ENCODE measurements at places on chromosomes 12 and 14.

DNA sequence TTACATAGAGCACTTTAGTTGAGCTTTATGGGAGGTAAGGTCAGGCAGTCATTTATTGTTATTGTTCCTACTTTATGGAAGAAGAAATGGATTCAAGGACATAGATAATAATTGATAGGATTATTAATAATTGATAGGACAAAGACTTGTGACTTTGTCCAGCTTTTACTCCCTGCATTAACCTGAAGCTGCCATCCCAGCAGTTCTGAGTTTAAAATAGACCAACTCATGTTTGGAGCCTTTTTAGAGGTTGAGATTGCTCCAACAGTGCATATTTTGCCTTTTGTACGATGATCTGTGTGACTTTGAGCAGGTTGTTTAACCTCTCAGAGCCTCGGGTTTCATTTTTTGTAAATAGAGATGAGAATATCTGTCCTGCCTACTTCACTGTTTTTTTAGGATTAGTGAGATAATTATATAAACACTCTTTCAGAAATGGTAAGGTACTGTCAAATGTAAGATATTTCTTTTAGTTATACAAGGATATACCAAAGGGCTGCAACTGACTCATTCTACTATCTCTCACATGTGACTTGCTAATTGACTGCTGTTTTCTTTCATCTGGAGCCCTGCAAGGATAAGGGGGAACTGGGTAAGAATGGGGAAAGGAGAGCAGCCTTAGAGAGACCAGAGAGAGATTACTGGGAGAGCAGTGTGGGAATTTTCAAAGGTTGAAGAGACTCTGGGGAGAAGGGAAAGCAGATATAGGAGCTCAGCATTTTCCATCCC lies 15.3 kb downstream of the WDR20 start:
- H3K4me3 ChIP-seq = no peak overlapping the region
- peaks cover 46% of the 10 kb centered on the region for H3K4me1 ChIP-seq
- H3K27ac ChIP-seq = peak overlapping the region; percentile 75
- peak; percentile 85 for DNase-seq

GRCh38 chr12:6083601-6084000 lies 40.9 kb downstream of the VWF start:
- no peaks in the 10 kb centered on the region for H3K27me3 ChIP-seq
- H3K4me1 ChIP-seq = peaks cover 28% of the 10 kb centered on the region
- H3K4me3 ChIP-seq = no peak overlapping the region
- peak overlapping the region; percentile 87 for H3K27ac ChIP-seq
- no peaks in the 10 kb centered on the region for H3K36me3 ChIP-seq

DNA sequence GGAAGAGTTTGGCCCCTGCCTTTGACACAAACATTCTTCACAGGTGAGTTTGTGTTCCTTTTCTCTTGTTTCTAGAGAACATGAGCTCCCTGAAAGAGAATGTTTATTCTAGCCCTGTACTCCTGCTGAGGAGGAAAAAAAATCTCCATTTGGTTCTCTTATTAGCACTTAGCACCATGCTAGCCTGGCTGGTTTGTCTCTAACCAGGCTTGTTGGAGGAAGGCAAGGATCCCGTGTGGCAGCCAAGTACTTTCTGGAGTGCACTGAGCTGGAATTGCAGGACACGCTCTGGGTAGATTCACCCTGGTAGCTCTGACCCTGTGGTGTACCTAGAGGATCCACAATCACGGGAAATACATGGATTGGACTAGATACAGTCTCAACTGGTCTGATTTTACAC lies 41.9 kb downstream of the KCNA1 start:
- no peaks in the 10 kb centered on the region for H3K36me3 ChIP-seq
- H3K4me3 ChIP-seq = no peak overlapping the region
- no peak overlapping the region for H3K27ac ChIP-seq
- no peak for DNase-seq
- peaks cover 55% of the 10 kb centered on the region for H3K27me3 ChIP-seq
- H3K4me1 ChIP-seq = no peaks in the 10 kb centered on the region

DNA sequence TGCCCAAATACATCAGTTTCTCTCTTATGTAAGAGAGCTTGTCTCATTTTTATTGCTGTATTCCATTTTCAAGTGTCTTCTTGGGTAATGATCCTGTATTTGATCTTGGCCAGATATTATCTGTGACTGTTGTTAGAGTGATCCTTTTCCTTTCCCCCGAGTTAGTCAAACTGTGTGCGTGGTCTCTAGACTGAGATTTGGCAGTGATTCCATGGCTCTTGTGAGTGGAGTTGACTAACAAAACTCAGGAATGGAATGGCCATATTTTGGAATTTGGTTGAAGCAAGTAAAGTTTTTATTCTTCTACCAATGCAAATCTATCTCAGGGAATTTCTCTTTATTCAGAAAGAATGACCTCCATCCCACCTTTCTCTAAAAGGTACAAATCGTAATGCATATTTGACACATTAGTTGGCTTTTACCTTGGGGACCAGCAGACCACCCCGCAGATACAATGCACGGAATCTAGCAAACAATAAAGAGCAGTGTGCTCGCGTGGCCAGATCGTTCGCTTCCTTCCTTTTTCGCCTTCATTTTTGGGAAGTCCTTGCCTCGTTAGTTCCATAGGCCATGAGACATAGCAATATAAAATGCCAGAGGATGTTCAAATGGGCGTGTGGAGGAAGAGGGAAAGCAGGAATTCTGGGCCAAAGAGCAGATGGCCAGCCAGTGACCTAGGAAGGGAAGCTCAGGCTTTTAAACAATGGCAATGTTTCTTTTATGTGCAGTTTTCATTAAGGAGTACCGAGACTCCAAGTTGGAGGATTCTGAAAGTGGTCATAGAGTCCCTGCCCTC lies 24.4 kb downstream of the ETV6 start:
- peaks cover 8% of the 10 kb centered on the region for H3K36me3 ChIP-seq
- H3K4me1 ChIP-seq = no peaks in the 10 kb centered on the region
- H3K4me3 ChIP-seq = no peak overlapping the region

- peak; percentile 33 for DNase-seq
- no peaks in the 10 kb centered on the region for H3K36me3 ChIP-seq
- no peak overlapping the region for H3K27ac ChIP-seq
Measured at GRCh38 chr12:96985515-96986362, 78.7 kb downstream of the NEDD1 start.

Data from large intestine (tissue), 12 donors.